ENCODE measurements at places on chromosomes 16 and 17.

- no peak for DNase-seq
Measured at GRCh38 chr17:17467720-17468119, 9.1 kb upstream of the MED9 start.

DNA sequence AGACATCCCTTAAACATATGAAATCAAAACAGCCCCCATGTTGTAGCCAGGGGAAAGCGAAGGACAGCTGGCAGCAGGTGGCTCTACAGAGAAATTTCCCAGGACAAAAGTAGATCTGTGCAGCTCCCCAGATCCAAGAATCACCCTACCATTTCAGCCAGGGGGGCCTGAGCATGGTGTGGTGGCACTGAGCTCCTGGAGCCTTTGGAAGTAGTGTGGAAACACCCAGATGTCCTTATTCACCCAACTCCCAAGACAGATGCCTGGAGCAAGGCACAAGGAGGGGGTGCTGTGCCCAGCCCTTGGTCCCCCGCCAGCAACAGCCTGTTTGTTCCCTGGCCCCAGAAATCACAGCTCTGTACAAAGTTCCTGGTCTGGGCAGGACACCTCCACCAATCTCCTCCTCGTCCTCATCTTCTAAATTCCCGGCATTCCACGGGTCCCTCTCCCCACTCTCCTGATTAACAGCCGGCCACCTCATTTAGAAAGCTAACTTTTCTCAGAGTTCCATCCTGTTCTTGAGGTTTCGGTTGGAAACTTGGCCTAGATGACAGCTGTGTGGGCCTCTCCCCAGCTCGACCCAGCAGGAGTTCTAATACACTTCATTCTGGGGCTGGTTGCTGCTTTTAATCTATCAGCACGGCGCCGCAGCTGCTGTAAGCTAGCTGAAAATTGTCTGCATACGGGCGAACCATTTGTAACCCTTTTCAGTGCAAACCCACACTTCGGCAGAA lies 191.1 kb downstream of the C16orf78 start:
- DNase-seq = no peak

GRCh38 chr16:83882163-83882885 lies 16.6 kb upstream of the MLYCD start:
- no peak for DNase-seq

GRCh38 chr16:73713778-73714495 lies 582.7 kb upstream of the PSMD7 start:
- DNase-seq = no peak

DNA sequence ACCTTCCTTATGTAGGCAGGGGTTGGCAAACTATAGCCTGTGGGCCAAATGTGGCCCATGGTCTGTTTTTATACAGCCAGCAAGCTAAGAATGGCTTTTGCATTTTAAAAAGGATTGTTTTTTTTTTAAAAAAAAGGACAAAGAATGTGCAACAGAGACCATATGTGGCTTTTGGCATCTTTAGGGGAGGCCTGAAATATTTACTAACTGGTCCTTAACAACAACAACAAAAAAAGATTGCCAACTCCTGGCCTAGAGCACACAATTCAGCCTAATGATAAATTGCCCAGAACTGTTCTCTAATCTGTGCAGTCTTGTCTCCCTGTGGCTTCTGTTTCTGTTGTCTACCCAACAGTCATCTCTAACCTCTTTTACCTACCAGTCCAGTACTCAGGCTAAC lies 67.1 kb downstream of the SSH2 start:
- no peak for DNase-seq

DNA sequence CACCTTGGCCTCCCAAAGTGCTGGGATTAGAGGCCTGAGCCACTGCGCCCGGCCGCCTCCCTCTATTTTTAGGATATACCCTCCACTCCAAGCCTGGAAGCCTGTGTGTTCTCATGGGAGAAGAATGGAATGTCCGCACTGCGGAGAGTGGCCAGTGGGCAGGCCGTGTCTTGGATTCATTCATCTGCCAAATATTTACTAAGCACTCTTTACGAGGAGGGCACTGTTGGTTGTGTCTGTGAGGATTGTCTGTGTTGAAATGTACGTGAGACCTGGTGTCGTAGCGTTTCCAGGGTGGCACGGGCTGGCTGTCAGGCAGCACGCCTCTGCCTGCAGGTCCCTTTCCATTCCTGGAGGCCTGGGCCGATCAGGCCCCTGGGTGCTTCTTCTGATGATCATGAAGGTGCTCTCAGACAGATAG lies 19.2 kb downstream of the PGS1 start:
- DNase-seq = no peak

DNA sequence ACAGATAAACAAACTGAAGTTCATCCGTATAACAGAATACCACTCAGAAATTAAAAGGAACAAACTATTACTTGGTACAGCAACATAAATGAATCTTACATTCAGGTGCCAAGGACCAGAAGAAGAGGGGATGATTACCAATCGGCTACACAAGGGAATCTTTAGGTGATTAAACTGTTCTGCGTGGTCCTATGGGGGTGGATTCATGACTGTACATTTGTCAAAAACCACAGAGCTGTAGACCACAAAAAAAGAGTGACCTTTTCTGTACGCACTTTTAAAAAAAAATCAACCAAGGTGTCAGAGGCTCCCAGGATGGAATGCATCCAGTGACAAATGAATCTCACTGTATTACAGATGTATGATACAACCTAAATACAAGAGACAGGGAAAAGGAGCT lies 110.8 kb downstream of the CDYL2 start:
- no peak for DNase-seq

DNA sequence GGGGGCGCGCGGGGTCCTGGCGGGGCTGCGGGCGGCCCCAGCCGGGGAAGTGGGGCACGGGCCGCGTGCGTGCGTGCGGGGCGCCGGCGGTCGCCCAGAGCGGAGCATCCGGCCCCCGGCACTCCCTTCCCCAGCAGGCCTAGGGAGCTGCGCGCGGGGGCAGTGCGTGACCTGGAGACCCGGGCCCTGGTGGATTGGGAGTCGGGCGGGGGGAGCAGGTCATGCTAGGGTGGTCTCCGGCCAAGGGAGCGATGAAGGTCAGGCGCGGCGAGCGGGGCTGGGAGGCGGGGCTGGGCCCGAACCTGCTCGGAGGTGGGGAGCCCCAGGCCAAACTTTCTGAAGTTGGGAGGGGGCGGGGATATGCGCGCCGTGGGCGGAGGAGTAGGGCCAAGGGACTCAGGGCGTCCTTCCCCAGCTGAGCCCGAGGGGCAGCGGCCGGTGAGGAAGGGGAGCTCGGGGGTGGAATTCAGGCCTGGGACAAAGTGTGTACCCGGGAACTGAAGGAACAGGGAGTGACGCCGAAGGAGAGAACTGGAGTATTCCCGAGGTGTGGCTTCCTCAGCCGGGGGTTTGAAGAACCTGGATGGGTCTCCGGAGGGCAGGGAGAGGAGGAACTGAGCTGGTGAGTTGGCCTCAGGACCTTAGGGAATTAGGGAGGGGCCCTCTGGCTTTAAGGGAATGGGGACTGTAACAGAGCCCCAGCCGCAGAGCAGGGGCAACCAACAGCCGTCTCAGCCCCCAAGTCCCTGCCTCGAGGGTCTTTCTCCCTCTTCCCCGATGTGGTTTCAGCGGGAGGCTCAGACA lies 589 bp downstream of the XYLT2 start:
- peak; percentile 67 for DNase-seq

DNA sequence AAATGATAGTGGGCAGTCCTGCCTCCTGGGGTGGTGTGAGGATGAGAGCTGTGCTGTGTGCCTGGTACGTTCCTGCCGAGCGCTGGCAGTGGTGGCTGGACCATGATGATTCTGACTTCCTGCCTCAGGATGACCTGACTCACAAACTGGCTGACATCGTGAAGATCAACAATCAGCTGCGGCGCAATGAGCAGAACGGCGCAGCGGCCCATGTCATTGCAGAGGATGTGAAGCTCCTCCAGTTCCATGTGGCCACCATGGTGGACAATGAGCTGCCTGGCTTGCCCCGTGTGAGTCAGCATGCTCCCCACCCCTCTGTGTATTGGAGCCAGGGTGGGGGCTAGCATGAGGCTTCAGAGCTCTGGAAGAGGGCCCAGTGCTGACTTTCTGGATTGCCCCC lies 13.1 kb downstream of the POLR2A start:
- DNase-seq = no peak

DNA sequence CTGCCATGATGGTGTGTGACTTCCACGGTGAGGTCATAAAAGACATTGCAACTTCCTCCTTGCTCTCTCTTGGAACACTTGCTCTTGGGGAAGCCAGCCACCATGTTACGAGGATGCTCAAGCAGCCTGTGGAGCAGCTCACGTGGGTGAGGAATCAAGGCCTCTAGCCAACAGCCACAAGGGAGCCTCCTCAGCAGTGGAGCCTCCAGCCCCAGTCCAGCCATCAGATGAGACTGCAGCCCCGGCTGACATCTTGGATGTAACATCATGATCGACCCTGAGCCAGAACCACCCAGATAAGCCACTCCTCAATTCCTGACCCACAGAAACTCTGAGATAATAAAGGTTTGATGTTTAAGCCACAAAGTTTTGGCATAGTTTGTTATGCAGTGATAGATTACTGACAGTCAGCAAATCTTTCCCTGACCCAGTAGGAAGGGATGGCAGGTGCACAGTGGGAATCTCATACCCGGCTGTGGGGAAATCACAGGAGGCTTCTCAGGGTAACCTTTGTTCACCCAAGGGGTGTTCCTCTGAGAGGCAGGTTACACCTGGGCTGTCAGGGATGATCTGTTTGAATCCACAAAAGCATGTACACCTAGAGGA lies 23.3 kb upstream of the GINS2 start:
- DNase-seq = no peak

GRCh38 chr16:10738231-10739077 lies 5.2 kb upstream of the NUBP1 start:
- peak; percentile 37 for DNase-seq

DNA sequence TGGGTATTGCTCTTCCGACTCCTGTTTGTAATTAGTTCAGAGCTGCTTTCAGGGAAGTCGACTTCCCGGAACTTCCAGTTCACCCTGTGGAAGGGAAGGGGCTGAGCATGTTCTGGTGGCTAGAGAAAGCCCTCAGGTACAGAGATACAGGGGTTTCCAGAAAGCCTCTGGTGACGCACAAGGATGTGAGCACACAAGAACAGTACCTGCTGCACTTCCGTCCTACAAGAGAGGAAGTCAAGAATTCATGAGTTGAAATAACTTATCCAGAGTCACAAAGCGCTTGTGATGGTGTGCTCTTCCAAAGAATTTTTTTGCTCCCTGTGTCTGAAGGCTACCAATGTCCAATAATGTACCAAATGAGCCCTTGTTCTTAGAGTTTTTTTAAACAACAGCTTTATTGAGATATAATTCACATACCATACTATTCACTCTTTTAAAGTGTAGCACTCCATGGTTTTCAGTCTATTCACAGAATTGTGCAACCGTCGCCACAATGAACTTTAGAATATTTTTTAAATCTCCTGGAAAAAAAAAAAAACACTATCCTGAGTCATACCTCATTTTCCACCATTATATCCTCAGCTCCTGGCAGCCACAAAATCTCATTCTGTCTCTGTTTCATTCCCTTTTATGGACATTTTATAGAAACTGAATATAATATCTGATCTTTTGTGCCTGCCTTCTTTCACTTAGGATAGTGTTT lies 327.6 kb downstream of the CDH13 start:
- DNase-seq = no peak

Measured in GM12891 (cell line).